ENCODE measurements at places on chromosomes 7 and 10.

- no peak for DNase-seq
These were observed 55.4 kb downstream of the LANCL2 start for GRCh38 chr7:55420530-55420929.

GRCh38 chr7:132234711-132235110 lies 341.6 kb downstream of the PLXNA4 start:
- DNase-seq = no peak

DNA sequence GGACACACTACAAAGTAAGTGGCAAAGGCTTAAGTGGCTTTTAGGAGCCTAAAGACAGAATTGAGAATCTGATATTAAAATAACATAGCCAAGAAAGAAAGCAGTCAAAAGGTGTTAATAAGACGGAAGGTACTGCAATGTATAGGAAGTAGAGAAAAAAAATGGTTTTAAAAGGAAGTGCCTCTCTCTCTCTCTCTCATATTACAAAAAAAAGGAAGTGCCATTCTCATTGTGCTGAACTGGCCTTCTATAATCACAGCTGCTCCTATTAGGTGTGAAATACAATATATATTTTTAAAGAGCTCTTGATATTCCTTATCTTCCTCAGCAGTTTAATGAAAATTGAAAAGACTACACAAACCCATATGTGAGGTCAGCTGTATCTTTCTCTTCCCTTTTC lies 199.4 kb upstream of the NPVF start:
- no peak for DNase-seq

GRCh38 chr10:126268013-126268920 lies 120.0 kb downstream of the ADAM12 start:
- no peak for DNase-seq

DNA sequence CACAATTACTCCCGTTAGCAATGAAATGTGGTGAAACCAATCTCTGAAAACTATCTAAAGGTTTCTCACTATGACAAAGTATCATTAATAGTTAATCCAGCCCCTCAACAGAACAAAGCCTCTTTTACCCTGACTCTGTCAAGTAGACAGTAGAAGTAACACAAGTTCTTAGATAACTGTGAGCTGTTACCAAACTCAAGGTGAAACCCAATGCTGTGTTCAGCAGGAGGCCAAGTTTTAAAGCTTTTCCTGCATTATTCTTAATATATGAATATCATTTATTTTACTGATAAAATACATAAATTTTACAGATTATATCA lies 109.1 kb downstream of the SRPK2 start:
- no peak for DNase-seq

GRCh38 chr10:77463967-77464745 lies 173.5 kb downstream of the KCNMA1 start:
- no peak for DNase-seq

DNA sequence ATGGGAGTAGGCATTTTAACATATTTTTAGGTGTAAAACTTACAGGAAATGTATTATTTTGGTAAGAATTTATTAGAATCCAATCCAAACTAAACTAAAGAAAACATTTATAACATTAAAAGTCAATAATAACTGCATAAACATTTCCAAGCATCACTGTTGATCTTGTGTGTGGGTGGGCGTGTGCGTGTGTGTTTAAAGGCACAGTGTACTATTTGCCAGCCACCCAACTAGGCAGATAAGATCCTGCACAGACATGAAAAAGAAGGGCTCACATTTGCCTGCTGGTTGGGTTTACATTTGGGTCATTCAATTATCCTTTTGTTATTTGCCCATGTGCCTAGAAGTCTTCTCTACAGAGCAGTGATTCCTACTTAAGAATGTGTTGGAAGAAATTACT lies 31.0 kb upstream of the WNT16 start:
- no peak for DNase-seq

DNA sequence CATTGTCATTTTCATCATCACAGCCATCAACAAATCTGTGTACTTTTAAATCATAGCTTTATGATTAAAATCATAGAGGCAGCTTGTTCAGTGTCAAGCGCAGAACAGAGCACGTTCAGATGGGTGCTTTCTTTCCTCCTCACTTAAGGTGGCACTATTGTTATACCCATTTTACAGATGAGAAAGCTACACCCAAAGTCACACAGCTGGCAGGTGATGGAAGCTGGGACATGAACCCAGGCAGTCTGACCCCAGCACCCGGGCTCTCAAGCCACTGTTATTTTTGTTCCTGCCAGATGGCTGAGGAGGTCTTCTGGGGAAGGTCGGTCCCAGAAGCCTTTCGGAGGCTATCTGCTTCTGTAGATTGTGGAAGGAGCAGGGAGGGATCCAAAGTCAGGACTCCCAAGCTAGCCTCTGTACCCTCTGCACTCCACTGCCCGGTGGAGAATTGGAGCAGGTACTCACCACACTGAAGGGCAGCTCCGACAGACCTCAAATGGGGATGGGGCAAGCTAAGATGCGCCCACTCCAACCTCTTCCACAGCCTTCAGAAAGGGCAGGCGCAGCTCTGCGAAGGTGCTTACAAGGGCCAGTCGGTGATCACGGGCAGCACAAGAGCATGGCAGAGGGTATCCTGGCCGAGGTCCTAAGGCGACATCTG lies 610 bp downstream of the AVPI1 start:
- no peak for DNase-seq

DNA sequence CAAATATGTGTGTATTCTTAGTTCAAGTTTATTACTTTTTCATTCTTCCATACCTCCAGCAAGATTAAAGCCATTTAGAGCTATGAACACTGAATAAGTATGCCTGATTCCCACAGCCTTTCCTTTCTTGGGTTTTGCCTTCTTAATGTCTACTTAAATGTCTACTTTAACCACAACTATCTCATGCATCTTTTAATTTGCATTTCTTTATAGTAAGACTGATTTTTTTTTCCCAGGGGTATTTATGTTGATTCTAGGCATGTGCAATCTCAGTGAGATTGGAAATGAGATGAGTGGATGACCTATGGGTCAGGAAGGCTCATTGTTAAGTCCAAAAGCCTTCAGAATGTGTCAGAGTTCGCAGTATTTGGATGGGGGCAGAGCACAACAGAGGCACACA lies 3.6 kb downstream of the PCBD1 start:
- no peak for DNase-seq

- no peak for DNase-seq
These were observed 14.8 kb downstream of the NPS start for GRCh38 chr10:127563718-127564553.

DNA sequence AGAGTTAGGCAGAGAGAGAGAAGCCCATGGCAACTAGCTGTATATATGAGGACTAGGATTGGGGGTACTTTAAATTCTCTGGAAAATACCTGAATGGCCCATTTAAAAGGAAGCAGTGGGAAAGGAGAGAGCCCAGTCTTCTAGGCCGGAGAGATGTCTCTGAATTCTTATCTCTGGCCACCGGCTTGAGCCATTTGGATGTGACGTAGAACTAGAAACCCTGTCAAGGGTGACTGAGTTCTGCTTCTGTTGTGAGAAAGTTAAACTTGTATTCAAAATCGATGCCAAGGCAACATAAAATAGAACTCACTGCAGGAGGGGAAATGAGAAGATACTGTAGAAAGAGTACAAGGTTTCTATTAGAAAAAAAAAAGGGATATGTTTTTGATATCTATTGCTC lies 6.3 kb upstream of the GSTK1 start:
- DNase-seq = no peak

GRCh38 chr7:17139081-17139480 lies 159.4 kb upstream of the AHR start:
- DNase-seq = no peak

- peak; percentile 89 for DNase-seq
These were observed 516.4 kb upstream of the ZMIZ1 start for GRCh38 chr10:78552261-78552811.

DNA sequence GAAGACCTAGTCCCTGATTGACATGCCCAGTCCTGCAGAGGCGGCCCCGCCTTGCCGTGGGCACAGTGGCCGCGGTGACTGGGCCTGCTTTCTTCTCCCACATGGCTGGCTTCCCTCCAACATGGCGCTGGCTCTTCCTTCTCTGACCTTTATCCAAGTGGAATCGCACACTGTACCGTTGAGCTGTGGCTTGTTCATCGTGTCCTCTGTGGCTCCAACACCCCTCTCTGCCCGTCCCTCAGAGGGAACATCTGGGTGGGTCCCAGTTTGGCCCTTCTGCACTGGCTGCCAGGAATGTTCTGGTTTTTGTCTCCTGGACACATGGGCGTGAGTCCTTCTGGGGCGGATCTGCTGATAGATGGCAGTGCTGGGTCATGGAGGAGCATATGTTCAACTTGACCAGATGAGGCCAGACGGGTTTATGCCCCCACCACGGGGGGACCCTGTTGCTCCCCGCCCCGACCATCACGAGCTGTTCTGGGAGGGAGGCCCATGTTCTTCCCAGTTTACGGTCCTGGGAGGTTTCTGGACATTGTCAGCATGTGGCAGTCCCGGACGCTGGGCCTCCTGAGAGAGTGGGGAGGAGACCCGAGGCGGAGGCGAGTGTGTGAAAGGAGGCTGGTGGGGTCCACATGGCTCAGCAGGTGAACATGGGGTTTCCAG lies 63.5 kb downstream of the LHPP start:
- no peak for DNase-seq

DNA sequence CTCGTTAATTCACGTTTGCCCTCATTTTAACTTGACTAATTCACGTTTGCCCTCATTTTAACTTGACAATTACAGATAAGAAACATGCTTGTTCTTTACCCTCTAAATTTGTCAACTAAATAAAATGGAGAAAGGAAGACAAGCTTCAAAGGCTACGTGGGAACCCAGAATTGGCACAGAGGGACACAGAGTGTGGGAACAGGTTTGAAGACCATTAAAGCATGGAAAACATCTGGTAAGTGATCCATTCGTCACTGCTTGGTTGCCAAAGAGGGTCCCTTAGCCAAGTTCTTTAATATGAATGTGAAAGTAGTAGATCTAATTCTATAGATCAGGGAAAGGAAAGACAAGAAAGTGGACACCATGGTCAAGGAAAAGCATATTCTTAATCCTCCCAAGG lies 57.2 kb downstream of the ITIH5 start:
- peak; percentile 49 for DNase-seq

- DNase-seq = no peak
These were observed 3.3 kb downstream of the PLEKHS1 start for GRCh38 chr10:113754768-113755167.

- DNase-seq = no peak
These were observed 118.1 kb downstream of the GLRX3 start for GRCh38 chr10:130254243-130254642.

- DNase-seq = no peak
These were observed 9.1 kb upstream of the ZYX start for GRCh38 chr7:143372070-143372469.

- no peak for DNase-seq
These were observed 28.6 kb upstream of the SH2D4B start for GRCh38 chr10:80509108-80509402.

DNA sequence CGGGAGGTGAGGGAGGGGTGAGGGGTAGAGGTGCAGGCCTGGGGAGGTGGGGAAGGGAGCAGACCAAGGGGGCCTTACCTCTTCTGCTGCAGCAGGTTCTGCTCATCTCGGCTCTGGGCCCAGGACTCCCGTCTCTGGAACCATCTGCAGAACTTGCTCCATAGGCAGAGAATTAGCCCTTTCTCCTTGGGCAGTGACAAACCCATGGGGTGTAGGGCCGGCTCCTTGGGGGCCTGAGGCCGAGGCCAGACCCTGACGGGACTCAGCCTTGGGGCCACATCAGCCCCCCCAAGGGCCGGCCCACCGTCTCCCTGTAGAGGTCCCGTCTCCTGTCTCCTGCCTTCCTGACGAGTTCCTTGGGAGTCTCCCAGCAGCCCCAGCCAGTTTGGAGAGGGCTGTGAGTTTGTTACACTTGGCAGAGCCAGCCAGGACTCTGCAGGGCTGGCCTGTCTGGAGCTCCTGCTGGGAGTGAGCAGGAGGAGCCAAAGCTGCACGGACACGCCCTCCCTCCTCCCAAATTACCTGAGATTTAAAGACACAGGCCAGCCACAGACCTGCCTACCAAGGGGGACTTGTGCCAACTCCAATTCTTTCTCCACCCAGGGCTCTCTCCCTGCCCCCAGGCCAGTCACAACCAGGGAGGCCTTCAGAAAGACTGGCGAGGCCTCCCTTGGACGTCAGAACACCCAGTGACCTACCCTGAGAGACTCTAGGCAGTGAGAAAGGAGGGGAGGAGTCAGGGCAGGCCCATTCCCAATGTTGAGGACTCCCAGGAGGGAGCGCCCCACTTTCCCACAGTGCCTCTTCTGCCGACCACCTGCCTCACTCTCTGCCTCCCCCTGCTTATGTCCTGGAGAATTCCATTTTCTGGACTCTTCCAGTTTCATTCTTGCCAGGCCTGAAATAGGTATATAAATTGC lies at the start of gene TRPV6:
TRPV6 (minus strand) TSS at position 435 of the 920 bp plus-strand sequence.
- DNase-seq = no peak

DNA sequence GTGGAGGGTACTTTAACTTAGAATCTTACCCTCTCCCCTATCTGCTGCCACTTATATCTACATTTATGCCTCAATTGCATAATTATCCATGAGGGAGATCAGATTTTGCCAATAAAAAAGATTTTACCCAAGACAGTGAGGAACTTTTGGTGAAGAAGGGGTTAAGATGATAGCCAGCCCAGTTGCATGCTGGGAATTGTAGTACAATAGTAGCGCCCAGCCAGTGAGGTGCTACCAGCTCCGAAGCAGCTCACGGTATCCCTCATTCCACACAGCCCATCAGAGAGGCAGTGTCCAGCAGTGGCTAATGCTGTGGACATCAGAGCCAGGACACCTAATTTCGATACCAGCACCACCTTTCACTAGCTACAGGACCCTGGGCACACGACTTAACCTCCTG lies 5.9 kb upstream of the LGI1 start:
- DNase-seq = no peak

DNA sequence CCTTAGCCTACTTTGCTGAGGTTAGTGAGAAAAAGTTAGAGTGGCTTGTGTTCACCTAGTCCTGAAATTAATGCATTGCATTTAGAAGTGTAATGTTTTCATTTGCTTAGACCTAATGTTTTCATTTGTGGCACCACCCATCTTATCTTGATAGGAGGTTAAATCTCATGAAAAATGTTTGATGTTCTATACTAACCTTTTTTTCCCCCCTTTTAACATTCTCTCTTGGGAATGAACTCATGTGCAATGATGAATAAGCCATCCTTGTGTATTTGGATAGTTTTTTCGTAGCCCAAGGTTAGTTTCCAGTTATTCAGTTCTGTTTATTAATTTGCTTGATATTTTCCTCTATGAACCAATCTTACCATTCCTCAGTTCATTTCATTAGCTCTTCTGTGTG lies 2.8 kb downstream of the FHIP2A start:
- DNase-seq = no peak

- no peak for DNase-seq
These were observed 159.6 kb downstream of the TAX1BP1 start for GRCh38 chr7:27899601-27900000.

Measured in left hindlimb (tissue), 1 donor.